Sigmoid colon (tissue), 7 donors: ENCODE measurements at places on chromosomes 11 and 22. TPM values are rescaled to one million over a fixed set of nuclear protein-coding genes. Genes with fewer than 3 reads are reported as not detected.

DNA sequence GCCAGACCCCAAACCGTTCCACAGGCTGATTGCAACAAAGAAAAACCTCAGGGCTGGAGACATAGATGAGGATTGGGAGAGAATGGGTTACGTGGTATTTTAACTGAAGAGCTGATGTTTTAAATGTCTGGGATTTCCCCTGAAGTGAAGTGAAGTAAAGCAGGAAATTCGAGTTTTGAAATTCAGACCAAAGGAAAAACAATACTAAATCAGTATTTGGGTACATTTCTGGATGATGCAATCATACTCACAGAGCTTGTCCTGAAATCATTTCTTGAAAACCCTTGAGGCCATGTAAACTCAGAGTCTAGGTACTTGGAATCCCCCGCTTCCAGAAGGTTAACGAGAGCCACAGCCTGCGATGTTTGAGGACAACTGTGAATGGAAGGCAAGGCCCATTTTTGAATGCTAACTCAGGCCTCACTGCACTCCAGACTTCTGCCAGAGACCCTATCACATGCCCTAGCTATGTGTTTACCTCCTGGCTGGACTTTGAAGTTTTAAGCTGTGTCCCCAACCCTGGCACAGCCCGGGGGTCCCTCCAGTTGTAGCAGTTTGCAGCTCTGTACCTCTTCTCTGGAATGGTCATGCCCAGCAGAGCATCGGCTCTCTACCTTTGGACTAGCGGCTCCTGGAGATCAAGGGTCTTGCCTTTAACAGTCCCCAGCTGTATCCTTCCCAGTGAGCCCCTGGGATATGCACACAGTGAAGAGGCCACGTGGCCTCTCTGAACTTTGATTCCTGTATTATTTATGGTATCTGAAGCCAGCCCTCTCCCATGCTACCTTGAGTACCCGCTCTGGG, 5.4 kb upstream of the FTH1 start:
- DNase-seq, result no peak

HBB gene
- total RNA-seq, result 3.8 TPM

OR6X1 gene
- total RNA-seq, result not detected

MGAT3 gene
- 1.1 TPM for total RNA-seq

- peak; percentile 90 for DNase-seq
Observed at GRCh38 chr11:3037040-3037944, 19.9 kb downstream of the CARS1 start.
